ENCODE measurements at places on chromosomes 7 and 10. TPM values are rescaled to one million over a fixed set of nuclear protein-coding genes. Genes with fewer than 3 reads are reported as not detected.

DNA sequence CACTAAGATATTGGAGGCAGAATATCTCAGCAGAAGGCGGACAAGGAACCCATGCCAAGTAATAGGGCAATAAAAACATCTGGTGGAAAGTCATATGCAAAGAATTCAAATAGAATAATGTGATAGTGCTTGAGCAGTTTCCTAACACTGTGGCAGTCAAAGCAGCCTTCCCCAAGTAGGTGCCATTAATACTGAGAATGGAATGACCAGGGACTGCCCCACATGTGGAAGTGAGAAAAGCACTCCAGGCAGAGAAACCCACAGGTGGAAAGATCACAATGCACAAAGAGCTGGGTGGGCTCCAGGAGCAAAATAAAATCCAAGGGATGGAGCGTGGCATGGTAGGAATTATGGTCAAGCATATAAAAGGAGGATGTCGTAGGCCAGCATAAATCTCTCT lies 64.4 kb upstream of the NME8 start:
- DNase-seq: no peak
- H3K36me3 ChIP-seq: no peaks in the 10 kb centered on the region
- no peaks in the 10 kb centered on the region for H3K27me3 ChIP-seq
- H3K4me3 ChIP-seq: no peak overlapping the region
- no peak overlapping the region for H3K27ac ChIP-seq

GRCh38 chr7:711922-712380 lies 14.5 kb upstream of the DNAAF5 start:
- no peaks in the 10 kb centered on the region for H3K27me3 ChIP-seq
- no peak overlapping the region for H3K27ac ChIP-seq
- peaks cover 3% of the 10 kb centered on the region for H3K4me1 ChIP-seq

Gene CLEC5A
- total RNA-seq: 0.27 TPM

Gene PTPRN2
- total RNA-seq: 14.7 TPM

- no peak overlapping the region for H3K27ac ChIP-seq
- no peaks in the 10 kb centered on the region for H3K27me3 ChIP-seq
- H3K4me1 ChIP-seq: no peaks in the 10 kb centered on the region
- no peaks in the 10 kb centered on the region for H3K36me3 ChIP-seq
- H3K4me3 ChIP-seq: no peak overlapping the region
- no peak for DNase-seq
Observed at GRCh38 chr7:104826135-104826534, 187.9 kb upstream of the KMT2E start.

- no peak overlapping the region for H3K4me3 ChIP-seq
- no peaks in the 10 kb centered on the region for H3K4me1 ChIP-seq
- no peak overlapping the region for H3K27ac ChIP-seq
- no peak for DNase-seq
Observed at GRCh38 chr10:15817409-15818046, 42.8 kb downstream of the MINDY3 start.

Gene FFAR4
- 44.2 TPM for total RNA-seq

DNA sequence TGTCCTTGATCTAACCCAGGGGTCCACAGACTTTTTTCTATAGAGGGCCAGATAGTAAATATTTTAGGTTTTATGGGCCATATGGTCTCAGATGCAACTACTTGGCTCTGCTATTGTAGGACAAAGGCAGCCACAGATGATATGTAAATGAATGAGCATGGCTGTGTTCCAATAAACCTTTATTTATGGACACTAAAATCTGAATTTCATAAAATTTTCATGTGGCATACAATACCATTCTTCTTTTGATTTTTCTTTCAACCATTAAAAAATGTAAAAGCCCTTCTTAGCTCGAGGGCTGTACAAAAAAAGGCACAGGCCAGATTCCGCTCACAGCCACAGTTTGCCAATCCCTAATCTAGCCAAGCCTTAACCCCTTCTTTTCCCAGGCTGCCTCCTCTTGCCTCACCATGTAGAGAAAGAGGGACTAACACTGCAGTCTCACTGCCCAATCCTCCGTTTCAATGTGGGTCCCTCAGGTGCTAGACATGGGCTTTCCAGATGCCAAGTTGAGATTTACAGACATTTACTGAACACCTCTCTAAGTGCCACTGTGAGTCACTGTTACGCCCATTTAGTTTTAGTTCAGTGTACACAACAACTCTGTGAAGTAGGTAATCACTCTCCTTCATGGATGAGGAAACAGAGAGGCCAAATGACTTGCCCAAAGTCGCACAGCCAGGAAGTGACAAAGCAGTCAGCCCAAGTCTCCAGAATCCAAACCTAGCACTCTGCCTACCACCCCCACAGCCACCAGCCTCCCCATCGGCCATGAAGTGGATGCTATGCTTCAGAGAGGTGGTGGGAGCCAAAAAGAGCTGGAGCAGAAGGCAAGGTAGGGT lies 132.6 kb upstream of the PDLIM1 start:
- DNase-seq: no peak
- no peaks in the 10 kb centered on the region for H3K36me3 ChIP-seq
- no peaks in the 10 kb centered on the region for H3K27me3 ChIP-seq
- no peak overlapping the region for H3K4me3 ChIP-seq
- no peaks in the 10 kb centered on the region for H3K4me1 ChIP-seq
- H3K27ac ChIP-seq: no peak overlapping the region

Gene NUDT13
- total RNA-seq: 1.8 TPM

DNA sequence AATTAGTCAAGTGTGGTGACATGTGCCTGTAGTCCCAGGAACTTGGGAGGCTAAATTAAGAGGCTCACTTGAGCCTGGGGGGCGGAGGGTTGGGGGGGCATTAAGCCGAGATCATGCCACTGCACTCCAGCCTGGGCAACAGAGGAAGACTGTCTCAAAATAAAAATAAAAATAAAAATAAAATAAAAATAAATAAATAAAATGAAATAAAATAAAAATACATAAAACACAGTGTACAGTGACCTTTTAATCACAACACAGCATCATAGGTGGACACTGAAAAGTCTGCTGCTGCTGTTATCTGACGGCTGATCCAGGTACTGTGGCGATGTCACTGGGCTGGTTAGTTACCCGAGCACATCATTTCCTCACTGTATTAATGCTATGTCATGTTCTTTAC lies 27.1 kb downstream of the LARP4B start:
- no peak overlapping the region for H3K4me3 ChIP-seq
- no peak for DNase-seq
- no peaks in the 10 kb centered on the region for H3K36me3 ChIP-seq
- no peak overlapping the region for H3K27ac ChIP-seq

DNA sequence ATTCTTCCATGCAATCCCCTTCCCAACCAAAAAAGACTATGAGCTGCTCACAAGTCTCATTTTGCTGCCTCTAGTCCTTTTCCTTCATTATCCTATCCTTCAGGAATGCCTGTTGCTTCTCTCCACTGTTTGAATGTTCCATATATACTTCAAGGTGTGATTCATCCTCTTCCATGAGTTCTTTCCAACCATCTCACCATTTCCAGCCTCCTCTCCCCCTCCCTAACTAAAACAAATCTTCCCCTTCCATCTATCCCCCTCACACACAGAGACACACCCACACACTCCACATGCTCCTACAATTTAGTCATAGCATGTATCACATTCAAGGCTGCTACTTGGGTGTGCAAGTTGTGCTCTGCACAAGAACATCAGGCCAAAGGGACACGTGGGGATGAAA lies 254.3 kb downstream of the DYNC1I1 start:
- no peak overlapping the region for H3K4me3 ChIP-seq
- no peaks in the 10 kb centered on the region for H3K36me3 ChIP-seq
- H3K27ac ChIP-seq: no peak overlapping the region
- no peaks in the 10 kb centered on the region for H3K4me1 ChIP-seq

GRCh38 chr10:69412232-69412790 lies 4.4 kb downstream of the TACR2 start:
- no peaks in the 10 kb centered on the region for H3K4me1 ChIP-seq
- no peaks in the 10 kb centered on the region for H3K36me3 ChIP-seq
- no peak for DNase-seq
- no peak overlapping the region for H3K27ac ChIP-seq
- no peaks in the 10 kb centered on the region for H3K27me3 ChIP-seq

GRCh38 chr10:70306181-70306705 lies 22.4 kb upstream of the NPFFR1 start:
- H3K27ac ChIP-seq: no peak overlapping the region
- H3K36me3 ChIP-seq: no peaks in the 10 kb centered on the region
- no peak overlapping the region for H3K4me3 ChIP-seq
- H3K4me1 ChIP-seq: no peaks in the 10 kb centered on the region

- DNase-seq: no peak
- no peaks in the 10 kb centered on the region for H3K36me3 ChIP-seq
- H3K4me3 ChIP-seq: no peak overlapping the region
- peaks cover 20% of the 10 kb centered on the region for H3K4me1 ChIP-seq
- peak overlapping the region; percentile 34 for H3K27ac ChIP-seq
- H3K27me3 ChIP-seq: no peaks in the 10 kb centered on the region
Observed at GRCh38 chr10:72334196-72334824, 20.4 kb downstream of the DNAJB12 start.

DNA sequence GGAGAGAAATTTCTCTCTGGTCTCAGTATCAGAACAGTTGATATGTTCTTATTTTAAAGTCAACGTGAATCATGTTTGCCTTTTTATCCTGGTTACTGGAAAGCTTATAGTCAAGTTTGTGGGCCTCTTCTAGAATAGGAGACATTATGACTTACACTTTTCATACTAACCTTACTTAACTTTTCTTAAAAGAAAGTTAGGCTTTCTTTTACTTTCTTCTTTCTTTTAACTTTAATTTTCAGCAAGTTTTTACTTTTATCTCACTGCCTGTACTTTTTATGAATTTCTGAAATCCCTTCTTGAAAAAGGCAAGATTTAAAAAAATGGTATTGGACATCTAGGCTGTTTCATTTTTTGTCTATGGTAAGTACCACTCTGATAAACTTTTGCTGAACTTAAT lies 75.2 kb upstream of the DNAJB12 start:
- DNase-seq: no peak
- H3K4me3 ChIP-seq: no peak overlapping the region
- no peak overlapping the region for H3K27ac ChIP-seq
- H3K4me1 ChIP-seq: no peaks in the 10 kb centered on the region

DNA sequence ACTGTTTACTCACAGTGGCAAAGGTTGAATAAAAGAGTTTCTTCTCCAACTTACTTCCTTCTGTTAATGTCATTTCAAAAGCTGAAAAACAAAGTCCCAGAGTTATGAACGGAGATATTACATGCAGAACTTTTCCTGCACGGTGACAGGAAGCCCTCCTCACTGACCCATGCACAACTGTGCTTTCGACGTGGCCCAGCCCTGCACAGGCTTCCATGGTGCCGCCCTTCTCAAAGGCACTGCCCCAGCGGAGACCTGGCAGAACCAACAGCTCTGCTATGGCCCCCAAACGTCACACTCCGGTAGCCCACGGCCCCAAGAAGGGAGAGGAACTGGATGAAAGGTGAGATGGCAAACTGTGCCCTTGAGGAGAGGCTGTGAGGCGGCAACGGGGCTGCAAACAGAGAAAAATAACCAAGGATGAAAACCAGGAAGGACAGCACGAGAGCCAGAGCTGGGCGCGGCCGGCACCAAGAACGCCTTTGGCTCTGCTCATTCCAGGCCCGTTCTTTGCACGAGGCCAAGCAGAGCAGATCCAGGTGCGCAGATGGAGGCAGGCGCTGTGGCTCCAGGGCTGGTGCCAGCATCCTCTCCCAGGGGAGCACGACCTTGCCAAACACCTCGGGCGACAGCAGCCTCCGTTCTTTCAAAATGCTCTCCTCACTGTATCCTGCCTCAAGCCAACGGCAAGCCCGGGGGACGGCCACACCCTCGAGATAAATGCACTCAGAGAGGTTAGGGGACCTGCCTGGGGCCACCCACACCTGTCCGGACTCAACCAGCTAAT lies 7.0 kb upstream of the FUOM start:
- no peak overlapping the region for H3K4me3 ChIP-seq
- peaks cover 12% of the 10 kb centered on the region for H3K36me3 ChIP-seq
- peaks cover 11% of the 10 kb centered on the region for H3K4me1 ChIP-seq
- no peaks in the 10 kb centered on the region for H3K27me3 ChIP-seq
- peak overlapping the region; percentile 42 for H3K27ac ChIP-seq

GRCh38 chr7:27202018-27202861 lies 2.3 kb upstream of the HOXA13 start:
- peaks cover 4% of the 10 kb centered on the region for H3K27me3 ChIP-seq
- peak; percentile 32 for DNase-seq
- peak overlapping the region; percentile 32 for H3K4me3 ChIP-seq
- H3K4me1 ChIP-seq: no peaks in the 10 kb centered on the region
- peak overlapping the region; percentile 92 for H3K27ac ChIP-seq

DNA sequence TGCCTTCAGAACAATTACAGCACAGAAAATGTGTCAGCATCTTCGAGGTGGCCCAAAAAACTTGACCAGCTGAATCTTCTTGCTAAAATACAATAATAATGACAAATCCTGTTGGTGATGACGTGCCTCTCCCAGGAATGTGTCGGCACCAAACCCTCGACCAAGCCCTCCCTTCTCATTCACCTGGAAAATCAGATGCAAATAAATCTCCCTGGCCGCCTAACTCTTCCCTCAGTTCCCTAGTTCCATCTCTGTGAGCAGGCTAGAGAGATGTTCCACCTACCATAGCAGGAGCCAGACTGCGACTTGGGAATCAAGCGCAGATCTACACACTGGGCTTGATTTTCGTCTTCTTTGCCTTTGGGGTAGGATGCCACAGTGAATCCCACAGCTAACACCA lies 4.1 kb downstream of the PRSS1 start:
- no peaks in the 10 kb centered on the region for H3K27me3 ChIP-seq
- no peaks in the 10 kb centered on the region for H3K36me3 ChIP-seq
- no peak overlapping the region for H3K4me3 ChIP-seq

Measured in colonic mucosa (tissue), 4 donors.